Suppressor macrophage treated with lipopolysaccharide for 1 hour (primary cell): ENCODE measurements at places on chromosomes 7 and 10.
A peak's percentile ranks its signal among the peaks of the same experiment; 100 is the strongest.

- no peak for DNase-seq
Measured at GRCh38 chr7:74672343-74672915, 14.9 kb downstream of the GTF2I start.

DNA sequence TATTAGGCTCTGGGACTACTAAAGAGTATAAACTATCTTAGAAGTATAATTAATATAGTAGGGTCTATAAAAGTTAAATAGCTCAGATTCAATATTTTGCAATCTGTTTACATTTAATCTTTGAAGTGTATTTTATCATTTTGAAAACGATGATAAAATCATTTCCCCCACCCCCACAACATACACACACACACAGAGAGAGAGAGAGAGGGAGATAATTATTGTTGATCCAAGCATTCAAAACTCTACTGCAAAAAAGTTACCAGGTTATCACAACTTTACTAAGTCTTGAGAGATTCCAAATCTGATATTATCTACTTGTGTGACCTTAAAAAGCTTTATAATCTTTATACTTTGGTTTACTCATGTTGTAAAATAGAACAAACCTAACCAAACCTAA lies 14.0 kb downstream of the ZNF800 start:
- no peak for DNase-seq

DNA sequence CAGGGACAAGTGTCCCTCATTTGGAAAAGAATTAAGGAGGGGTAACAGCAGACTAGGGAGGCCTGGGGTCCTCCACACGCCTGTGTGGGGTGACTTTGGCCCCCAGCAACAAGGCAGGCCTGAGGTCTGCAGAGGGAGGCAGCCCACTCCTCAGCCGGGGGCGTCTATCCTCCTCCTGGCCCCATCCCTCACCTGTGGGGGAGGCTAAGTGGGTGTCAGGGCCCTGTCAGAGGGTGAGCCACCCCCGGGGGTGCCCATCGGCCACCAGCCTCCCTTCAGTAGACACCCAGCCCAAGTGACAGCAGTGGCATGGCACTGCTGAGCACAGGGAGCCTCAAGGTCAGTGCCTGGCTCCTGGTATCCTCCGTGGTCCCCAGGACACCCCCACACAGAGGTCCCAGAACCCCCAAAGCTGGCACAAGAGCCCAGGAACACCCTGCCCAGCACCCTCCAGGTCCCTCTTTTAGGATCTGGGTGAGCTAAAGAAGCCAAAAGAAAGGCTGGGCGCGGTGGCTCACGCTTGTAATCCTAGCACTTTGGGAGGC lies 693 bp upstream of the FXYD4 start:
- no peak for DNase-seq

GRCh38 chr10:125039354-125039769 lies 97.4 kb downstream of the ZRANB1 start:
- DNase-seq: no peak

DNA sequence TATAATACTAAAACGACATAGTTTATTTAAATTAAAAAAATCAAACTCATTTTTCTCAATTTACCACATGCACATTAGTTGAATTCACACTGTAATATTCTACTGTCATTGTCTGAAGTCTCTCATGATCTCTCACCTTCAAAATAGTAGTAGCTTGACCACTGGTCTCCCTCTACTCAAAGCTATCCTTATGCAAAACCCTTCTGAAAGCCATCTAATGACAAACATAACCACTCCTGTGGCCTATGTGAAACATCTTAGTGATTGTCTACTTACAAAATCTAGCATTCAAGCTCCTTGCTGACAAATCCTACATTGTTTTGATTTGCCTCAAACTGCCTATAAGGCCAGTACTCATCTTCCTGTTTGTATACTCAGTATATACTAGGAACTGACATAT lies 606.0 kb upstream of the GHITM start:
- no peak for DNase-seq

DNA sequence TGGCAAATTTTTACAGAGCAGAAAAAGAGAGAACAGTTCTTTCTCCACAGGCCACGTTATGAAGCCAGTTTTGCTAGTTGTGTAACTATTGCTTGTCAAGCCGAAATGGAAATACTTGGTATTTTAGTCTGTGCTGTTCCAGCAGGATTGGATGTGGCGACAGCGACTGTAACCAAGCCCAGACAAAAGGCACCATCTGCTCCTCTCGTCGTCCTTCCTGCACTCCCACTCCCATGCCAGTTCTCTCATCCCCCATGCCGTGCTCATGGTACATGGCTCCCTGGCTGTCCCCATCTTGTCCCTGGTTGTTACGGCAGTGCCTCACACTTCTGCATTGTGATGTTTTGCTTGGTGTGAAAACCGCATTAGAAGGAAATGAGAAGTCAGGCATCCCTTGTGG lies 185.7 kb upstream of the FZD8 start:
- DNase-seq: no peak

GRCh38 chr10:78045237-78045636 lies 11.6 kb downstream of the RPS24 start:
- DNase-seq: peak; percentile 48

GRCh38 chr10:122421054-122421625 lies 33.3 kb upstream of the ARMS2 start:
- DNase-seq: peak; percentile 11

- no peak for DNase-seq
Measured at GRCh38 chr7:28418311-28418710, 6.0 kb downstream of the CREB5 start.

DNA sequence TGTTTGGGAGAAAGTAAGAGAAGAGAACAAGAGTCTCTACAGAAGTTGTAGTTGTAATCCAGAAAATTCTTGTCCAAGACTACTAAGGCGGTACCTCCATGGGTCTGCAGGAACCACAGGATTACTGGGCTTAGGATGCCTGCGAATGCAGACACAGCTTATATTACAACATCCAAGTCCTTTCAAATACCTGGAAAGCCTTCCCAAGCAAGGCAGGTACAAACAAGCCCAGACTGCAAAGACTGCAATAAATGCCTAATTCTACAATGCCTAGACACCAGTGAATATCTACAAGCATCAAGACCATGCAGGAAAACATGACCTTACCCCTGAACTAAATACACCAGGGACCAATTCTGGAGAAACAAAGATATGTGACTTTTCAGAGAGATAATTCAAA lies 178.2 kb downstream of the ARL4A start:
- no peak for DNase-seq

DNA sequence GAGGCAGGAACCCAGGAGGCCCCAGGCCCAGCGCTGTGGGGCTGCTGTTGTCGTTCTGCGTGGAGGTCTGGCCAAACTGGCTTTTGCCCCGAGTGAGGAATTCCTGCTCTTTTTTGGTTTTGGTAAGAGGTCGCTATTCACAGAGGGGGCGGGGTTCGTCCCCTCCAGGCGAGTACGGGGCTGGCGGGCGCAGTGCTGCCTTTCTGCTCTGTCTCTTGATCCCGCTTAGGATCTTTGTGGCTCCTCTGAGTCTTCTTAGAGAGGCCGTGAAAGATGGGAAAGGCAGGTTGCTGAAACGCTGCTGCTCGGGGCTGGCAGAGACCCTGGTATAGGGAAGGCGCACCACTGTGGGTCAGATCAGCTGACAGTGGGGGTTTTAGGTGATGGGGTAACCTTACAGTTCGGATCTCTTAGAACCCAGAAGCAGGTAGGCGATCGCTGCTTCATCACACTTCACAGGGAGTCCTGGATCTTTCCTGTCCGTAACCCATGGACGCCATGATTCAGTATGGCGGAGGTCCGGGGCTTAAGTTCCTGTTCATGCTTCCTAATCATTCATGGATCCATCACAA lies 136.7 kb downstream of the KIF20B start:
- DNase-seq: peak; percentile 9

GRCh38 chr10:486666-487322 lies 202.7 kb downstream of the DIP2C start:
- no peak for DNase-seq

DNA sequence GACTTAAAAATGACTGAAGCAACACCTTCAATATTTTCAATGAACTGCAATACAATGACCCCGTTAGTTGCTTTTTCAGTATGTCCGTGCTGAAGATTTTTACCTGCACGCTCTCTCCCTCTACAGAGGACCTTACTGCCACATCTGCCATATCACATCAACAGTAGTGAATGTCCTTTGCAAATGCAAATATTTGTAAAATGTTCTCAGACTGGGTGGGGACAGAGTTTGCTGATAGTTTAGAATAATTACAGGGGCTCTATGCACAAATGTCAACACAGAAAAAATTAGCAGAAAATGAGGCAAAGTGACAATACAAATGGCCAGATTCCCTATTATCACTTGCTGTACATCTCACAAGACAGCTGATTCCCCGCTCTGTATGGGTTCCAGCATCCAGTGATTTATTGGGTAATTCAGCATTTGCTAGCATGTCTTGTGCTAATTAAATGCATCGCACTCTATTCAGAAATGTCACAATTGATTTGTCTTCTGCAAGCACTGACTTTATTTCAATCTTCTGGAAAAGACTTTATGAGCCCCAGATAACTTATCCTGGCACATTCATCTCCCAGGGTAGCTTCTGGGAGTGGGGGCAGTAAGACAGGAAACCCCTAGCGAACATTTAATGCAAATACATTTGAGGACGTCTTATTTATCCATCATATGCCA lies 69.1 kb upstream of the PTER start:
- DNase-seq: no peak

GRCh38 chr7:130996833-130997231 lies 262.8 kb upstream of the KLF14 start:
- no peak for DNase-seq
